ENCODE measurements at places on chromosomes 16 and 17. TPM values are rescaled to one million over a fixed set of nuclear protein-coding genes. Genes with fewer than 3 reads are reported as not detected.

GRCh38 chr16:68356249-68356918 is 45.6 kb downstream of the PRMT7 start:
- DNase-seq: peak; percentile 87

- peak; percentile 66 for DNase-seq
Observed at GRCh38 chr16:68800257-68800875, 43.0 kb upstream of the TANGO6 start.

GRCh38 chr17:50866950-50867362 is 802 bp upstream of the TOB1 start:
- peak; percentile 62 for DNase-seq

- no peak for DNase-seq
Observed at GRCh38 chr16:87678618-87679017, 76.3 kb downstream of the JPH3 start.

- DNase-seq: no peak
Observed at GRCh38 chr16:71369494-71369893, 11.0 kb downstream of the CALB2 start.

GRCh38 chr16:72073560-72074230 is 10.7 kb downstream of the HPR start:
- DNase-seq: no peak

DNA sequence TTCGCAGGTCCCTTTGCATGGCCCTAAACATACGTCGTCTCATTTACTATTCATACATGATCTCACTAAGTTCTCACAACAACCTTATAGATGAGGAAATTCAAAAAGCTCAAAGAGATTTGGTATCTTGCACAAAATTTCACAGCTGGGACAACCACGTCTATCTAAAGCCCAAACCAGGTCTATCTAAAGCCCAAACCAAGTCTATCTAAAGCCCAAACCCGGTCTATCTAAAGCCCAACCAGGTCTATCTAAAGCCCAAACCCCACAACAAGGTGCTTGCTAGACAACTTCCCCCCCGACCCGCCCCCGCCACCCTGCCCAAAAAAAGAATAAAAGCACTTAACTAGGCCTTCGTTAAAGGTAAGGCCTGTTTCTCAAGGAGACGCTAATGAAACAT is 174.9 kb downstream of the VPS53 start:
- no peak for DNase-seq

DNA sequence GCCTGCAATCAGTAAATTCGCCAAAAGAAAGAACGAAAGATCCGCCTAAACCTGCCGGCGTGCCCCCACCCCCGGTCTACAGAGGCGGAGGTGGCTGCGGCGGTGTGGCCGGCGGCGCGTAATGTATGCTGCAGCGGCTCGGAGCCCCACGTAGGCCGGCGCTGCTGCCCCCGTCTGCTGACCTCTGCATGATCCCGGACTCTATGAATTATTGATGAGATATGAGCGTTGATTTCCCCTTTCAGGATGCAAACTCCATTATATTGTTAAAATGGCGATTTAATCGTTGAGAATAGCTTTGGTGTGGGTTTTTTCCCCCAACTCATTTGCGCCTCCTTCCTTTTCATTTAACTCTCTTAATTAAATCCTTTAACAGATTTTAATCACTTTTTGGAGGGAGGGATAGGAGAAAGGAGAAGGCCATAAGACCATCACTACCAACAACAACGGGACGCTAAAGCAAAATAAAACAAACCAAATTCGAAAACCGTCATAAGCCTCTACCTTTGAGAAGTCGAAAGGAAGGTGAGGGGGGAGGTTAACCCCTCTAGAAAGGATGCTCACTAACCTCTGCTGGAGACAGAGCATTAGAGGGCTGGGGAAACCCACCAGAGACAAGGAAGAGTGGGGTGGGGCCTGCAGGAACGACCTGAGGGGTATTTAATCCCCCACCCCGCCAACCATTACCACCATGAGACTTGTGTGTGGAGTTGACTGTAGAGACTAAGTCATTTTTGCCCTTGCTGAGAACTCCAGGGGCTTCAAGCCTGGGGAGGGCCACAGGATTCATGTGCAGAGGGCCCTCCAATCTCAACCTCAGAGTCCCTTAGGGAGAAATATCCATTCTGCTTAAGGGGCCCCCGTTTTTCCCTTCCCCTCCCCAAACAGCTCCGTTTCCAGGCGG is 3.4 kb downstream of the HOXB3 start:
- DNase-seq: no peak

GRCh38 chr17:13931111-13931526 is 138.2 kb upstream of the COX10 start:
- peak; percentile 91 for DNase-seq

DNA sequence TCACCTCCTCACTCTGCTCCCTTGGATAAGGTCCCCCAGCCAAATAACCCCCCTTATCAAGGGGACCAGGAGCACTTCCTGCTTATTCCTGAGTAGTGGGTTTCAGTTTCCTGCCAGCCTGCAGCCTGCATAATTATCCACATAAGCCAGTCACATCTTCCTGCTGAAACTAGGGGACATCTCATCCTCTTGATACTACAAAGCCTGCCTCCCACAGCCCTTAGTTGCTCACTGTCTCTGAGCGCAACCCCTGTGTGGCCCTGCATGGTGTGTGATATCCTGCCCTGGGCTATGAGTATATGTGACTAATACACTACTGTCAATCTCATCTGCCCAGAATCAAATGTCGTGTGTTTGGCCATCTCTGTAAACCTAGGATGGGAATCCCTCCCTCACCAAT is 8.0 kb upstream of the XYLT2 start:
- DNase-seq: no peak

- DNase-seq: peak; percentile 83
Observed at GRCh38 chr17:74738051-74738996, 1.3 kb downstream of the RAB37 start.

- no peak for DNase-seq
Observed at GRCh38 chr17:77480199-77480508, 339.4 kb downstream of the SEC14L1 start.

DNA sequence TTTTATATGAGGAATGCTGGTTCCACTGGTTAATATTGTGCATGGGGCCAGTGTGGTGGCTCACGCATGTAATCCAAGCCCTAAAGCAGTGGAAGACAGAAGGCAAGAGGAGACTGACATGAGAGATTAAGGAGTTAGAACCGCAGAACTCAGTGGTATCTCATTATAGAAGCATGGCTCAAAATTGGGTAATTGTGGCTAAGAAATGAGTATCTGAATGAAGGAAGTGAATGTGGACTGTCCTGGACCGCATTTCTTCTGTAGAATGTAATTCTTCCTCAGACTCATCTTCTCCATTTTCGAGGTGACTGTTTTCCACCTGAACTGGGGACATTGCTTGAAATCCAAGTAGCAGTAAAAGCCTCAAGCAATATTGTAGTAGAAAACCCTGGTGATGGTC is 42.6 kb upstream of the CDR2 start:
- DNase-seq: no peak

GRCh38 chr17:57861000-57861789 is 11.4 kb upstream of the MRPS23 start:
- DNase-seq: peak; percentile 64

DNA sequence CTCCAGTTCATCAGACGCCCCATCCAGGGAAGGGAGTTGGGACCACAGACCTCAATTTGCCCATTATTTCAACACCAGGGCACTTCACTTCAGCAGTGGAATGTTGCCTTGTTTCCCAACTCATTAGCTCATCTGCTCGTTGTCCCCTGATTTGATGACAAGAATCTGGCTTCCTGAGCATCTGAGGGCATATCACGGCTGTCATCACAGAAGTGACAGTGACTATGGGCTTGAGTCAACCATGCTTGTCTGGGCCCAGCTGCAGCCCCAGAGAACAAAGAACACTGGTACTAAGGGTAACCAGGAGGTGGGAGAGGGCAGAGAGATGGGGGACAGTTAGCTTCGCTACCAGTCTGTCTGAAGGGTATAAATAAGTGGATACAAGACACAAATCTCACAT is 266.0 kb upstream of the SDK2 start:
- no peak for DNase-seq

DNA sequence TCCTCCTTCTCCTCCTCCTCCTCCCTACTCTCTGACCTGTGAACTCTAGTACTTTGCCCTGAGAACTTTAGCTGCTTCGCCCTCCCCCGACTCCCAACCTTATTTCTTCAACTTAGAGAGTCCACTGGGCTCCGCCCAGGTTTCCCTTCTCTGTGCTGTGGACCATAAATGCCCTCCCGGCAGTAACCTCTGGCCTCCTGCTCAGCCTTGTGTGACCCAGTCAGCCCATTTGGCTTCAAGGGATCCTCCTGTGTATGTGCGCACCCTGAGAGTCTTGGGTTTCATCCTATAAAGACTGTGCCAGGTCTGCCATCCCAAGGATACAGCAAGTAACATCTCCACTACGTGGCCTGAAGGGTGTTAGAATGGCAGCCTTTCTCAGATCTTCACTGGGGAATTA is 275.6 kb upstream of the C16orf82 start:
- no peak for DNase-seq

- no peak for DNase-seq
Observed at GRCh38 chr16:87733190-87733589, 32.6 kb downstream of the KLHDC4 start.

Gene CCL5
- total RNA-seq: 1.3 TPM

Gene TBC1D3H
- not detected for total RNA-seq

Gene MT1G
- 5.9 TPM for total RNA-seq

Gene NTN3
- total RNA-seq: under 0.01 TPM

Gene SLC6A4
- total RNA-seq: under 0.01 TPM

Gene PRCD
- 0.81 TPM for total RNA-seq
